ENCODE measurements at places on chromosomes 3 and 15.

- peak; percentile 16 for DNase-seq
Observed at GRCh38 chr15:64222573-64223366, 59.9 kb upstream of the PPIB start.

- no peak for DNase-seq
Observed at GRCh38 chr15:50280271-50280670, 14.7 kb upstream of the HDC start.

DNA sequence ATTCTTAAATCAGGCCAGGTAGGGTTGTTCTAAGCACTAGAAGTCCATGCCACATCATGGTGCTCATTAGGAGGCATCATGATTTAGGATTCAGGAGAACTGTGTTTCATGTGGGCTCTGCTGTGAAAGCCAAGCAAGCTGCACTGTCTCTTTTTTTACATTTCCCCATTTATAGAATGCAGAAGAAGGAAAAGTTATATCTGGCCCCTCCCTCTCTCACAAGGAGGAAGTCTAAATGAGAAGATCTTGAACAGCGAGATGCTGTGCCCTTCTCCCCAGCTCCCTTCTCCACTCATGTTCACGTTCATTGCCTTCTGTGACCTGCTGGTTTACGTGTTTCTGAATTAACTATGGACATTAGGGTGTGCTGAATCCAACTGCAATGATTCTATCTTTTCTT, 178.5 kb upstream of the RASGRP1 start:
- peak; percentile 8 for DNase-seq

- no peak for DNase-seq
Observed at GRCh38 chr3:108838436-108838835, 15.8 kb downstream of the TRAT1 start.

GRCh38 chr3:192079098-192079497, 618.1 kb downstream of the PYDC2 start:
- no peak for DNase-seq

DNA sequence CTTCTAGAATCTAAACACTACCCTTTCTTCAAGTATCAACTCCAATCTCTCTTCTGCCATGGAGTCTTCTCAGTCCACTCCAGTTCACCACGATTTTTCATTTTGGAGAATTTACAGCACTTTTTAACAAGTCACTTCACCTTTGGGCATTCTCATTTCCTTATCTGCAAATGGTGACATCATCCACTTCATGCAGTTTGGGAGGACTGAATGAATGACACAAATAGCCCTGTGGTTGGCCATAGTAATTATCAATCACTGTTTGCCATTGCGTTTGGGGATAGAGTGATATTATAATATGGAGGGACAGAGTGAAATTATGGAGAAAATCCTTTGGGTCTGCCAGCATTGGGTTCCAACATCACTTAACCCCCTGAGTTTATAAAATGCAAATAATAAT, 38.0 kb upstream of the TM4SF1 start:
- peak; percentile 32 for DNase-seq

Measured in inflammatory macrophage treated with lipopolysaccharide for 4 hours (primary cell).